ENCODE measurements at places on chromosomes 11 and 22.

- DNase-seq: peak; percentile 80
Observed at GRCh38 chr22:50731811-50732624, 6.0 kb upstream of the ACR start.

GRCh38 chr11:105641433-105641832 is 31.6 kb downstream of the GRIA4 start:
- DNase-seq: no peak

DNA sequence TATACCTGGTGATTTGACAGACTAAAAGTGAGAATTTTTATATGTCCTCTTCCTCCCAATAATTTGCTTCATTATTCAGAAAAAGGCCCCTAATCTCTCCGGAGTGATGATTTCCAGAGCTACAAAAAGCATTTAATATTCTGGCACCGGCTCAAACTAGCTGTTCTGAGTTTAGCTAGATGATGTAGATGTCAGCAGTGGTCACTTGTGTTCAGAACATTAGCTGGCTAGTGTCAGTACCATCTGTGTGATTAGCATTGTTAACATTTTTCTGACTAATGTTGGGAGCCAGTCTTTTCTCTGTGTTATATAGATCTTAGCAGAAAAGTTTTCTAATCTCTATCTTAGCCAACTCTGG is 68.7 kb upstream of the RRM1 start:
- peak; percentile 45 for DNase-seq

GRCh38 chr11:66696146-66696545 is 18.5 kb upstream of the RBM4B start:
- no peak for DNase-seq

DNA sequence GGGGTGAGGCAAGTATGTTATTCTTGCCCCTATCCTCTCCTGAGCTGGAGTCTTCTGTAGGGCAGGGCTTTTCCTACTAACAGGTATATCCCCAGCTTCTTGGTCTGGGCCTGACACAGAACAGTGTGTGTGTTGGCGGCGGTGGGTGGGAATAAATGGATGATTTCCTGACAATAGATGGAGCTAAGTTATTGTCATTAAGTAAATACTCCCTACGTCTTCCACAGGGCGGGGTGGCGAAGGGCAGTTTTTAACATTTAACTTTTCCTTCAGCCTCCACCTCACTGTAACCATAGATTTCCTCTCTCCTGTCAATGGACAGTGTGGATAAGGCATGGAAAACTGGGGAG is 11.7 kb upstream of the SMPD1 start:
- no peak for DNase-seq

- no peak for DNase-seq
Observed at GRCh38 chr11:3042496-3043314, 14.5 kb downstream of the CARS1 start.

GRCh38 chr11:11588243-11588642 is 33.6 kb downstream of the GALNT18 start:
- DNase-seq: no peak

DNA sequence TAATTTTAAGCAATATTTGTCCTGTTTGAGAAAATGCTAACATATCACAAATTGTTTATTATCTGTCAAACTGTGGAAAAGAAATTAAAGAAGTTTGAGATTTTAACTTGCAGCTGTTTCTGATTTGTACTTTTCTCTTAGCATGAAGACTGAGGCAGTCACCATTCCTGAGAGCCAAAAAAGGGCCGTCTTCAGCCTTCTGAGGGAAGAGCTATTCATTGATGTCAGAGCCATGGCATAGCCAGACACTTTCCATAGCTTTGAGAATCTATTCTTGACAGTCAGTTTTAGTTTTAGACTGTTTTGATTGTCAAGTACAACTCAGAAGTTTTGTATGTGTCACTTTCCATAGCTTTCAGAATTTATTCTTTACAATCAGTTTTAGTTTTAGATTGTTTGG is 32.1 kb downstream of the YAP1 start:
- peak; percentile 22 for DNase-seq

DNA sequence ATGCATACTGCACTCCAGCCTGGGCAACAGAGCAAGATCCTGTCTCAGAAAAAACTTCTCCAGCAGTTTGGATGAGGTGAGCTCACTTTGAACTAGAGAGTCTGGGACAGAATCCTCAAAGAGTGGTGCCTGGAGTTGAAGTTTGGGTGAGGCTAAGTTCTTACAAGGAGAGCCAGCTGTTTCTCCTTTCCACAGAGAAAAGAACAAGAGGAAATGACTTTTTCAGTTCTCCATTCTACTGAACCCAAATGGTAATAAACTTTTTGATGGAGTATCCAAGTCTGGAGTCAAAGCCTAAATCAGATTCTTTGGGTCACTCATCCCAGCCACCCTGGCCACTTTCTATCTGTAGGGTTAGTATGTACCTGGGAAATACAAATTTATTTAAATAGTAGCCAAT is 102.7 kb downstream of the TRAF6 start:
- no peak for DNase-seq

DNA sequence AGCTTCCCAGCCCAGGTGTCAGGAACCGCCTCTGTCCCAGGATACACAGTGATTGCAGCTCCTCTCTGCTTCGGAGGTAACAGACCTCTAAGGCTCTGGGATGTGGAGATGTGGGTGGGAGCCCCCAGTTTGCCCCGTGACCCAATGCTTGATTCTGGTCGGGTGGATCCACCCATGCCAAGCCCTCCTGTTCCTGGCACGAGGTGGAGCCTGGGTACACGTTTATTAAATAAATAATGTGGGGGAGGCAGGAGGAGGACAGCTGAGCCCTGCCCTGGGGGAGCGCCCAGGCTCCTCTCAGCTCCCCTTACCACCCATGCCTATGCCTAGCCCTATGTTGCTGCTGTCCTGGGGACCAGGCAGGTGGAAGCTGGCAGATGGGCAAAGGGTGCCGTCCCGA is 16.0 kb downstream of the ARHGEF17 start:
- DNase-seq: no peak
